ENCODE measurements at places on chromosomes 6 and 20. TPM values are rescaled to one million over a fixed set of nuclear protein-coding genes. Genes with fewer than 3 reads are reported as not detected.
A peak's percentile ranks its signal among the peaks of the same experiment; 100 is the strongest.

HLA-DRB5 gene
- total RNA-seq = 2.1 TPM

TMEM151B gene
- total RNA-seq = 0.17 TPM

ADGRB3 gene
- total RNA-seq = 7.8 TPM

- DNase-seq = no peak
These were observed 26.5 kb downstream of the BCL2L1 start for GRCh38 chr20:31695849-31696804.

GRCh38 chr6:145603424-145603833 is 131.9 kb downstream of the EPM2A start:
- DNase-seq = no peak

DNA sequence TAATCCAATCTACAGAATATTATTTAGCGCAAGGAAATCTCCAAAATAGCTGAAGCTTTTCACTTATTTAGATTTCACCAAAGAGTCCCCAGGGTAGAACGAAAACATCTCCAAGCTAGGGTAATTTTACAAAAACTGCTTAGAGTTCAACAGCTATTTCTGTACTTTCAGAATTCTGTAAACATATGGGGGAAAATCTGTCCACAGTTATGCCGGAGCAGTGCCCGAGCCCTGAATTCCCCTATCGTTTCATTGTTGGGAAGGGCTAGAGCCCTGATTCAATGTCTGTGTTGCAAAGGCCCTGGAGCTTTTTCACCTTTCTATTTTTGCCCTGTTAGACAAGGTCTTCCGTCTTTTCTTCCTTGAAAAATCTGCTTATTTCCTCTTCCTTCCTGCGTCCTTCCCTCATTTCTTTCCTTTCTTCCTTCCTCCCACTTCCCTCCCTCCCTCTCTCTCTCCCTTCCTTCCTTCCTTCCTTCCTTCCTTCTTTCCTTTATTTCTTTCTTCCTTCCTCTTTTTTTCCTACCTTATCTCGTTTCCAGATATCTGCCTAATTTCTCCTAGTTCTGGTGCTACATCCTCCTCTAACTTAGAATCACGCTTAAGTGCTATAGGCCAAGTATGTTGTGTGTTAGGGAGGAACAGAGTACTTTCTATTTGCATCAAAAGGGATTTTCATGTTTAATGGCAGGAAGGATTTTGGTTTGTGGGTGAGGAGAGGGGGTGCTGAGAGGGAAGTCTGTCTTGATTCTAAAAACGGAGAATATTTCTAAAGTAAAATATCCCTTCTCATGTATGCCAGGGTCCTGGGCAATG is 122.5 kb upstream of the BMP2 start:
- no peak for DNase-seq

DNA sequence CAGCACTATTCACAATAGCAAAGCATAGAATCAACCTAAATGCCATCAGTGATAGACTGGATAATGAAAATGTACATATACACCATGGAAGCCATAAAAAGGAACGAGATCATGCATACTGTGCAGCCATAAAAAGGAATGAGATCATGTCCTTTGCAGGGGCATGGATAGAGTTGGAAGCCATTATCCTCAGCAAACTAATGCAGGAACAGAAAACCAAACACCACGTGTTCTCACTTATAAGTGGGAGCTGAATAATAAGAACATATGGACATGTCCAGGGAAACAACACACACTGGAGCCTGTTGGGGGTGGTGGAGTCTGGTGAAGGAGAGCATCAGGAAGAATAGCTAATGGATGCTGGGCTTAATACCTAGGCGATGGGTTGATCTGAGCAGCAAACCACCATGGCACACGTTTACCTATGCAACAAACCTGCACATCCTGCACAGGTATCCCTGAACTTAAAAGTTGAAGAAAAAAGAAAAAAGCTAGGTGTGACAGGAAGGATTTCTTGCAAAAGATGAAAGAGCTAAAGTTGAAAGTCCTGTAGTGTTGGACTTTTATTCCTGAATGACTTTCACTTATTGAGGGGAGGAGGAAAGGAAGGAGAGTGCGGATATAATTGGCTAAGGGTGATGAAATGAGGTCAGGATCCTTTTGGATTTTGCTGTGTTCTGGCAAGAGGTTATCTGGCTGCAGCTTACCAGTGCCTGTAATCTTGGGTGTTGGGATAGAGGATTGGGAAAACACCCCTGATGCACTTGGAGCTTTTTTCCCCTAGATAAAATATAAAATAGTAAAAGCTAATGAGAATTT is 8.5 kb downstream of the TRMT11 start:
- DNase-seq = no peak

- no peak for DNase-seq
These were observed 55.8 kb downstream of the GTF2H5 start for GRCh38 chr6:158223926-158224325.

GRCh38 chr20:48483334-48484066 is 344.3 kb downstream of the PREX1 start:
- no peak for DNase-seq

- no peak for DNase-seq
These were observed 73.2 kb upstream of the CNKSR3 start for GRCh38 chr6:154583546-154584188.

GRCh38 chr6:83432636-83433035 is 1.8 kb upstream of the ME1 start:
- no peak for DNase-seq

SYCP2 gene
- total RNA-seq = 1.3 TPM

DNA sequence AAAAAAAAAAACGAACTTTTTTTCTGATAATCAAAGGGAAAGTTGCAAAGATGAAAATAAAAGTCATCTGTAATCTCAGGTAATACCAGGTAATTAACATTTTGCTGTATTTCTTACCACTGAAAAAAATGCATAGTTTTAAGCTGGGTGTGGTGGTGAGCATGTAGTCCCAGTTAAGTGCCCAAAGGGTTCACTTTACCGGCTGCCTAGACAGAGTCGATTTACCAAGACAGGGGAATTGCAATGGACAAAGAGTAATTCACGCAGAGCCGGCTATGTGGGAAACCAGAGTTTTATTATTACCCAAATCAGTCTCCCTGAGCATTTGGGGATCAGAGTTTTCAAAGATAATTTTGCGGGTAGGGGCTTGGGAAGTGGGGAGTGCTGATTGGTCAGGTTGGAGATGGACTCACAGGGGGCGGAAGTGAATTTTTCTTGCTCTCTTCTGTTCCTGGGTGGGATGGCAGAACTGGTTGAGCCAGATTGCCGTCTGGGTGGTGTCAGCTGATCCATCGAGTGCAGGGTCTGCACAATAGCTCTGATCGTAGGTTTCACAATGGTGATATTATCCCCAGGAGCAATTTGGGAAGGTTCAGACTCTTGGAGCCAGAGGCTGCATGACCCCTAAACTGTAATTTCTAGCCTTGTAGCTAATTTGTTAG is 51.9 kb downstream of the RPF2 start:
- DNase-seq = no peak

UNC5CL gene
- total RNA-seq = 3.4 TPM

CCN6 gene
- total RNA-seq = not detected

DNA sequence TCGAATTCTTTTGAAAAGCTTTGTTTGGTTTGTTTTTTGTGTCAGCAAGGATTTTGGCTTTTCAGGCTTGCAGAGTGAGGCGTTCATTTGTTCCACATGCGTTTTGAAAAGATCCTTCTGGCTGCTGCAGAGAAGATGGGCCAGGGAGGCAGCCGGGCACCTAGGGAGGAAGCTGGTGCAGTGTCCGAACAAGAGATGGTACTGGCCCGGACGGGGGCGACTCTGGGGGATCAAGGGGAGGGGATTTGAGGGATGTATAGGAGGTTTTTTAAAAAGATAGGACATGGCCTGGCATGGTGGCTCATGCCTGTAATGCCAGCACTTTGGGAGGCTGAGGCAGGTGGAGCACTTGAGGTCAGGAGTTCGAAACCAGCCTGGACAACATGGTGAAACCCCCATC is 55.3 kb downstream of the DLGAP4 start:
- no peak for DNase-seq

DNA sequence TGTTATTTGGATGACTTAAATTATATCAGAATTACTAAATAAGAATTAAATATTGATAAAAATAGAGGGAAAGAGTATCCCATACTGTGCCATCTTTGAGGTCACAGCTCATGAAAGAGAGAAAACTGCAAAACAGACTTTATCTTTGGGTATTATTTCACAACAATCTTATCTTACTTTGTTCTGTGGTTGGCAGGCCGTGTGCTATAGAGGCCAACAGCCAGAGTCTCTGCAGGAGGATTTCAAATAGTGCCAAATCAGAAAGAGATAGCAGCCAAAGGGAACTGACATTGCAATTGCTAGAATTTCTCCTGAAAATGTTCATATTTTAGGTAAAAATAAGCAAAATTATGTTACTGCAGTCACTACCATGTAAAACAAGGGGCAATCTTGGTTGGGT is 354.2 kb downstream of the GRIK2 start:
- DNase-seq = no peak

- DNase-seq = peak; percentile 82
These were observed 104.9 kb downstream of the GJA10 start for GRCh38 chr6:89999154-89999553.

IL17F gene
- not detected for total RNA-seq

DNA sequence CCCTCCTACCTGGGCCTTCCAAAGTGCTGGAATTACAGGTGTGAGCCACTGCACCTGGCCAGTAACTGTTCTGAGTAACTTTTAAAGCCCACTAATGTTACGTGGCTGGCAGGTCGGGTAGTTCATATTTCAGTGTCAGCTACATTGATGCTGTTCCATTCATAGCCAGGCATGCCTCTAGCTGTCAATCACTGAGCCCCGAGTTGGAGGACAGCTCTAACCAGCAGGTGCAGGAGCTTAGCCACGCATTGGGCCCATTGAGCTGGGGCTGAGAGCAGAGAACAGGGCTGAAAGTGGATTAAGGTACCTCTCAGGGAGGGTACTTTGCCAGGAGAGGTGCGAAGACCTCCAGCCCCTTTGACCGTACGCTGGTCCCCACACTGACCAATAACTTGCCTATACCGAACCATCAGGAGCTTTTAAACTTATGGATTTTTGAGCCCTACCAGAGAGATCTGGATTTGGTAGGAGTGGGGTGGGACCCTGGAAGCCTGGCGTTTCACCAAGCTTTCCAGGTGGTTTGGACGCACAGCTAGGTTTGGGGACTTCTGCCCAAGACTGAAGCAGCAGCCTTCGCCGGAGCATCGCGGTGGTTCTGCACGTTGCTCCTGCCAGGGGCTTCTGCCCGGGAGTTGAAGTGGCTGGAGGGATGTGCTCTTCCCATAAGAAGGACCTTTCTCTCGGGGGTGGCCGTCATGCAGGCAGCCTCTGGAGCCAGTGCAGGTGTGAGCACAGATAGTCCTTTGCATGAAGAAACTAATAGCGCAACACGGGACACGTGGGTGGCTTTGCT is 82.6 kb downstream of the SERAC1 start:
- DNase-seq = no peak

- no peak for DNase-seq
These were observed 206.4 kb downstream of the DTNBP1 start for GRCh38 chr6:15456422-15456821.
